AG04450 (cell line): ENCODE measurements at places on chromosomes 7 and 10. TPM values are rescaled to one million over a fixed set of nuclear protein-coding genes. Genes with fewer than 3 reads are reported as not detected.

Gene UPK3BL1
- 19.7 and 27.3 TPM in 2 replicates for polyA plus RNA-seq

Gene LRRC4
- 0.35 and 0.72 TPM in 2 replicates for polyA plus RNA-seq

DNA sequence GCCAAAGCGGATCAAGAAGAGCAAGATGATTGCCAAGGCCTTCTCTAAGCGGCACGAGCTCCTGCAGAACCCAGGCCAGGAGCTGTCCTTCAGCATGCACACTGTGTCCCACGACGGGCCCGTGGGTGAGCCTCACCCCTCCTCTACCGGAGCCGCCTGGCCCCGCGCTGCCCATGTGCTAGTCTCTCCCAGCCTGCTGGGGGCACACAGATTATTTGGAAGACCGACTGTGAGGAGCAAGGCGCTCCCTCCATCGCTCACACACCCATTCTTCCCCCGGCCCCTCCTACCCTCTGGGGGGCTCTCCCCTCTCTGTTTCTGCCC is 13.9 kb upstream of the AHCYL2 start:
- DNase-seq: no peak

DNA sequence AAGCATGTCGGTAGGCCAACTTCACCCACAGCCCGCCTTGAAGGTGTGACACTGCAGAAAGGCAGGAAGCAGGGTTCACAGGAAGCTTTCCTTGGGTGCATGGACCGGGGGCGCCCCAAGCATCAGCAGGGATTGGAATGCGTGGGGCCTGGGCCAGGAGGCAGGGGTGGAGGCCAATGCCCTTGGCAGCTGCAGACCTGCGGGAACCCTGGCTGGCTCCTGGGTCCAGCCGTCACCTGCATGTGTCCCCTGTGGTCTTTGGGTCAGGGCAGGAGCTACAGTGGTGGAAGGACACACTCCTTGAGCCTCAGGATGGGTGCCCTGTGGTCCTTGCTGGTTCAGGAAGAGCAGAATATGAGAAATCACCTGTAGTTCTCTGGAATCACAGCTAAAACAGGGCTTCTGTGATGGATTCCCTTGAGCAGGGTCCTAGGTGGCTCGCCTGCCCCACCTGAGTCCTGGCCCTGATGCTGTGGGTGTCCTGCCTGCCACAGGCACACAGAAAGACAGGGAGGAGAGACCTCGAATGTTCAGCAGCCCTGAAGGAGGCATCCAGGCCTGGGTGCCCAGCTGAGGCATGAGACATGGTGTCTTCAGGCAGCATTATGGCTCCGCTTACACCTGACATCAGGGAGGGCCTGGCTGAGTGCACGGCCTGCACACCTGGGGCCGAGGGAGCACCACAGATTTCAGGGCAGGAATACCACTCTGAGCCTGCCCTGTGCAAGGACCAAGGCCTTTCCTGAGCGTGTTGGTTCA is 15.1 kb downstream of the ANTXRL start:
- no peak for DNase-seq

DNA sequence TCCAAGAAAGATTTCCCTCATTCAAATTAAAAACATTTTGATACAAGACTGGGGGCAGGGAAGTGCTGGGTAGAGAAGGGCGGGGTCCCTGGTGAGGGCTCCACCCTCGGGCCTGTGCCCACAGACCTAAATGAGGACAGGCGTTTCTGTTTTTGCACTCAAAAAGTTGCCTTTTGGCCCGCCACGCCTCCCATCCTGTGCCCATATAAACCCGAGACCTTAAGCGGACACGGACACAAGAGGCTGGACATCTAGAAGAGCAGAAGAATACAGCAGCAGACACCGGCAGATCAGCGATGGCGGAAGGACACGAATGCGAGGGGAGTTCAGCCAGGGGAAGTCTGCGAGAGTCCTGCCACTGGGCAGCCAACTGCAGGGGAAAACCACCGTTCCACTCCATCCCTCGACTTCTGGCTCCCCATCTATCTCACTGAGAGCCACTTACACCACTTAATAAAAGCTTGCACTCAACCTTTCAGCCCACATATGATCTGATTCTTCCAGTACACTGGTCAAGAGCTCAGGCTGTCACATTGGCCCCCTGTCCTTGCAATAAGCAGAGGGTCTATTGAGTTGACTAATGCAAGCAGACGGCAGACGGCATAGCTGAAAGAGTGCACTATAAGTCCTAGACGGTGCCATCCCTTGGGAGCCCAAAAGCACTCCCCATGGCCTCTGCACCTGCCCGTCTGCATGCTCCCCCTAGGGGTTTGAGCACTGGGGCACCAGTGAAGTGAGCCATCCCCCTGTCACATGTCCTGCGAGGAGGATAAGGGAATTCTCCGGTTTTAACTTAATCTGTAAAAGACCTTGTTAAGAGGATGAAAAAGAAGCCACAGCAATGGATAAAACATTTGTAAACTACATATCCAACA is 181.8 kb upstream of the PRSS1 start:
- DNase-seq: no peak

DNA sequence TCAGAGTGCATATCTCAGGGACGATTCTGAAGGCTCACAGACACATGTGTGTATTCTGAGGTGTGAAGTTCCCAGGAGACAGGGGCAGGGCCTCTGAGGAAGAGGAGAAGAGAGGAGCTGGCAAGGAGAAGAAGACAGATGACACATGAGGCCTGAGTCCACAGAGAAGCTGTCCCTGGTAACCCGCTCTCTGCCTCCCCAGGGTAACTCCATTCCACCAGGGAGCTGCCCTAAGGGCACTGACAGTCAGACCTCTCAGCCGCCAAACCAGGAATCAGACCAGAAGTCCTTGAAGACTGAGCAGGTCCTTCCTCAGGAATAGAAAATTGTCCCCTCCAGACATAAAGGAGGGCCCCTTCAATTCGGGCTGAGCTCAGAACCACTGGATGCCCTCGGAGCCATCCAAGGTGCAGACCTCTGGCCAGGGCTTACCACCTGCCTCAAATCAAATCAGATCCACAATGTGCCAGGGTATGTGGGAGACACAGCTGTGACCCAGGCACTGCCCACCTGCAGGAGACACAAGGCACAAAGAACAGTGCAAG is 57.4 kb downstream of the TLL2 start:
- DNase-seq: no peak
